ENCODE measurements at places on chromosomes 7 and 10. TPM values are rescaled to one million over a fixed set of nuclear protein-coding genes. Genes with fewer than 3 reads are reported as not detected.

The PDE1C gene
- total RNA-seq = 28.8 TPM

DNA sequence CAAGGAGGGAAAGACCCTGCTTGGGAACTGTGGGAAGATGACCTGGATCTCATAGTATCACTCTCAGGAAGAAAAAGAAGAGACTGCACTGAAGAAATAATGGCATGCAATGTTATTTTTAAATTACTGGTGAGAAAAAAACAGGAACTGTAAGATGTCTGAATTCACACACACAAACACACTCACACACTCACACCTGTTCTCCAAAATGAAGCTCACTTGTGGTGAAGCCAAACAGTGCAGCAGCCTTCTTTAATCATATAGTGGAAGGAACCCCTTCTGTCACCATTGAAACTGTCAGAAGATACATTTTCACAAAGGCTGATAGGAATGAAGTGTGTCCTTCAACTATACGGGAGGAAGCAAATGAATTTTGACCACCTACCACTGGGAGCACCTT lies 156.5 kb upstream of the GHITM start:
- ATAC-seq = no peak

GRCh38 chr10:129258283-129258923 lies 208.6 kb upstream of the MGMT start:
- peak; percentile 57 for ATAC-seq

DNA sequence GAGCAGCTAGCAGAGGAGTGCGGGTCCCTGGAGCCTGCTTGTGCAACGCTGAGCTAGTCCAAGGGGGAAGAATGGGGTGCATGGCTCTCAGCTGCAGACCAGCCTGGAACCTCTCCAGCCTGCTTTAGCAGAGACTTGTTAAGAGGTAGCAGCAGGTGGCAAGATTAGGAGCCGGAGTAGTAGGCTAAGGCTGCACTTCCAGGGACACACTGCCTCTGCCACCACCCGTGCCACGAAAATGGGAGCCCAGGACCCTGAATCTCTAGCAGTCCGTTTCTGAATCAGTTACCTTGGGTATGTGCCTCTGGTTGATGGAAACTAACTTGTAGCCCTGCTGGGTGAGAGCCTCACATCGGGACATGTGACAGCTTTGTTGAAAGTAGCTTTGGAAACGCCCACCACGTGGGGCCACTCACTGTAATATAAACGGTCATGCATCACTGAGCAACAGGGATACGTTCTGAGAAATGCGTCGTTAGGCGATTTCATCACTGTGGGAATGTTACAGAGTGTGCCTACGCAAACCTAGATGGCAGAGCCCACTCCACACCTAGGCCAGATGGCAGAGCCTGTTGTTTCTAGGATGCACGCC lies 25.9 kb downstream of the HTRA1 start:
- peak; percentile 90 for ATAC-seq

DNA sequence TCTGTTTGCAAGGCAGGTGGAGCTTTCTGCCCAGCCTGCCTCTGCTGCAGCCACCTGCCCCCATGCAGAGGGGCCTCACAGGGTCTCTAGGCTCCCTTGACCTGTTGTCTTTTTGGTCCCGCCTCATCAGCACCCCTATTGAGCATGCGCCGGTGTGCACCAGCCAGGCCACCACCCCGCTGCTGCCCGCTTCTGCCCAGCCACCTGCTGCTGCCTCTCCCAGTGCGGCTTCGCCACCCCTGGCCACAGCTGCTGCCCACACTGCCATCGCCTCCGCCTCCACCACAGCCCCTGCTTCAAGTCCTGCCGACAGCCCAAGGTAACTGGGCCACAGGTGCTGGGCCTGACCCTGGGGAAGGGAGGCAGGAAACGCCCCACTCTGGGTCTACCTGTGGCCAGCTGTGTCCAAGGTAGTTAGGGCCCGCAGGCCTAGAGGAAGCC lies 38.1 kb downstream of the LDB3 start:
- ATAC-seq = no peak

DNA sequence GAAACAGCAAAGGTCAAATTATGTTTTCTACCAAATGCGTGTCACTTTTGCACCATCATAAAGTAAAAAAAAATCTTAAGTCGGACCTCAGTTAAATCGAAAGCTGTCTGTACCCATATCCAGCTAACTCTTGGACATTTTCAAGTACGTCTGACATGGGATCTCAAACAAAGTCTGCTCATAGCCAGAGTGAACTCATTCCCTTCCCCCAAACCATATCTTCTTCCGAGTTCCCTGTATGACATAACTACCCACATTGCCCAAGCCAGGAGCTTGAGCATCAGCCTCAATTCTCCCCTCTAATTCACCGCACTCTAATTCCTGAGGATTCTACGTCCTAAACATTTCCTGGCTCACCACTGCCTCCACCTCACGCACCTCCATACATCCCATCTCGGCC lies 44.8 kb upstream of the TARP start:
- ATAC-seq = no peak

The TMEM213 gene
- total RNA-seq = not detected

GRCh38 chr7:123537026-123537642 lies 2.7 kb upstream of the IQUB start:
- ATAC-seq = no peak

DNA sequence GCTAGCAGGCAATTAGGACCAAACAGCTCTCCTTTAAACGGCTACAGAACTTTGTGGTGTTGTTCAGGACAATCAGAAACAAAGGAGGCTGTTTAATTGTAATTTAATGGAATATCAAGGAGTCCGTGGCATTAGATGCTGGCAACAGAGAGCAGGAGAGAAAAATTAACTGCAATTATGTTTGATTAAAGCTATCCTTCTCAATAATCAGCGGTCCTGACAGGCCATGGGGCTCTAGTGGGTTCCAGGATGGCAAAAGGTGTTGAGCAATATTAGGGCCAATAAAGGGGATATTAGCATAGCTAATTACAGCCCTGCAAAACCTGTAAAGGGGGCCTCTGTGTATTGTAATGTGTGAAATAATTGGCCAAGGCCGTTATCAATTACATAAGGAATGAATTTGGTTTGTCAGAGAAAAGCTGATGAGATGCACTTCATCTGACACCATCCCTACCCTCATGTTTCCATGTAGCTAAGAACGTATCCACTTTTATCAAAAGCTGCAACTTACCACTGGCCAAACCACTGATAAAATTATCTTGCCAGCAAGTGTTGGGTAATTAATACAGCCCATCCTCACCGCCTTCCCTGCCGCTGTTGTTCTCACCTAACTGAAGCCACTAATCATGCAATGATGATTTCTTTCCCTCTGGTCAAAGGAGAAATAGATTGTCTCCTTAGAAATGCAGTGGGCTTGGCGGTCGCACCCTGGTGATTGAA lies 81.6 kb downstream of the EBF3 start:
- ATAC-seq = no peak

DNA sequence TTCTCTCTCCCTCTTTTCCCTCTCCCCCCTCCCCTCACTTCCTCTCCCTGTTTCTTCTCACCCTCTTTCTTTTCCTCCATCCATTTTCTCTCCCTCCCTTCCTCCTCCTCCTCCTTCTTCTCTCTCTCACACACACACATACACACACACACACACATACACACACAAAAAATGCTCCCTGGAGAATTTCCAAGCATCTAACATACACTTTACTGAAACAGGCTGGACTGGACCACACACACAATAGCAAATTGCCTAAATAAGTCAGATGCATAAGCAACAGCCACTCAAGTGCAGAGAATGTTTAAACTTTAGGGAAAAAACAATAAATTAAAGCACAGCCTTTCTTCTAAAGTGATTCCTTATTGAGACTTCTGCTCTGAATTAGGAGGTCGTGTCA lies 267.7 kb downstream of the FGFR2 start:
- no peak for ATAC-seq

- no peak for ATAC-seq
These were observed 211.2 kb upstream of the PODXL start for GRCh38 chr7:131767591-131767990.

All from gastroesophageal sphincter (tissue), 4 donors.